ENCODE measurements at places on chromosomes 16 and 17. TPM values are rescaled to one million over a fixed set of nuclear protein-coding genes. Genes with fewer than 3 reads are reported as not detected.

The C16orf54 gene
- total RNA-seq, result not detected

The TBC1D3I gene
- 0.21 TPM for total RNA-seq

The PFAS gene
- 42.0 TPM for total RNA-seq

The ANKRD40CL gene
- total RNA-seq, result not detected

The NPIPB12 gene
- 28.8 TPM for total RNA-seq

The TNFSF13 gene
- 0.53 TPM for total RNA-seq

The TPSD1 gene
- not detected for total RNA-seq

The APOBR gene
- total RNA-seq, result 0.13 TPM

The TLCD2 gene
- 1.6 TPM for total RNA-seq

The STH gene
- not detected for total RNA-seq

The TNFRSF17 gene
- total RNA-seq, result not detected

The FSCN2 gene
- total RNA-seq, result 1.6 TPM

The CACNA1H gene
- total RNA-seq, result 15.0 TPM

The CRYBA1 gene
- total RNA-seq, result not detected

The ZNF423 gene
- 0.07 TPM for total RNA-seq

The NXPH3 gene
- total RNA-seq, result 1.5 TPM

The KRTAP1-1 gene
- total RNA-seq, result not detected

The CACNG5 gene
- not detected for total RNA-seq

The SOX9 gene
- 8.9 TPM for total RNA-seq

The HOXB3 gene
- 4.5 TPM for total RNA-seq

The LIMD2 gene
- total RNA-seq, result 11.6 TPM

The CDH13 gene
- total RNA-seq, result 0.01 TPM

The FXR2 gene
- total RNA-seq, result 47.5 TPM

The FNDC8 gene
- 0.07 TPM for total RNA-seq

The GSDMA gene
- not detected for total RNA-seq

The HS3ST4 gene
- total RNA-seq, result not detected

The WIPI1 gene
- total RNA-seq, result 12.9 TPM

The DYNLRB2 gene
- not detected for total RNA-seq

The GALNS gene
- 48.7 TPM for total RNA-seq

The ADORA2B gene
- 10.7 TPM for total RNA-seq

The SHCBP1 gene
- total RNA-seq, result 40.3 TPM

The ZPBP2 gene
- total RNA-seq, result not detected

The CA5A gene
- not detected for total RNA-seq

The SMURF2 gene
- total RNA-seq, result 23.8 TPM

The WDR90 gene
- total RNA-seq, result 24.6 TPM

The CLDN9 gene
- total RNA-seq, result 0.31 TPM

The WFIKKN1 gene
- 0.12 TPM for total RNA-seq

The ADAM11 gene
- total RNA-seq, result 2.6 TPM

The KRTAP9-8 gene
- not detected for total RNA-seq

The HOXB2 gene
- total RNA-seq, result 0.64 TPM

The AIPL1 gene
- not detected for total RNA-seq

The RAB37 gene
- 1.4 TPM for total RNA-seq

The DPEP1 gene
- 1.1 TPM for total RNA-seq

The P2RX5 gene
- 24.9 TPM for total RNA-seq

The CACNG3 gene
- total RNA-seq, result not detected

The KRT31 gene
- not detected for total RNA-seq

The SLC9A5 gene
- total RNA-seq, result 1.7 TPM

The HS3ST3A1 gene
- total RNA-seq, result 0.50 TPM

The TSPOAP1 gene
- total RNA-seq, result not detected

The GRB7 gene
- total RNA-seq, result 6.6 TPM

The KCNH4 gene
- 0.36 TPM for total RNA-seq

The ICAM2 gene
- 0.07 TPM for total RNA-seq

The TRIM65 gene
- total RNA-seq, result 34.3 TPM

The ENPP7 gene
- not detected for total RNA-seq

The KRTAP1-5 gene
- total RNA-seq, result not detected

The TMEM220 gene
- total RNA-seq, result 2.0 TPM

The MYH1 gene
- total RNA-seq, result not detected

All from A549 treated with AZD2906 at 1 μM for 4 hours (cell line).